NCI-H526 treated with DMSO at 0.1 percent for 48 hours (cell line): ENCODE measurements at places on chromosomes 5 and 9.

DNA sequence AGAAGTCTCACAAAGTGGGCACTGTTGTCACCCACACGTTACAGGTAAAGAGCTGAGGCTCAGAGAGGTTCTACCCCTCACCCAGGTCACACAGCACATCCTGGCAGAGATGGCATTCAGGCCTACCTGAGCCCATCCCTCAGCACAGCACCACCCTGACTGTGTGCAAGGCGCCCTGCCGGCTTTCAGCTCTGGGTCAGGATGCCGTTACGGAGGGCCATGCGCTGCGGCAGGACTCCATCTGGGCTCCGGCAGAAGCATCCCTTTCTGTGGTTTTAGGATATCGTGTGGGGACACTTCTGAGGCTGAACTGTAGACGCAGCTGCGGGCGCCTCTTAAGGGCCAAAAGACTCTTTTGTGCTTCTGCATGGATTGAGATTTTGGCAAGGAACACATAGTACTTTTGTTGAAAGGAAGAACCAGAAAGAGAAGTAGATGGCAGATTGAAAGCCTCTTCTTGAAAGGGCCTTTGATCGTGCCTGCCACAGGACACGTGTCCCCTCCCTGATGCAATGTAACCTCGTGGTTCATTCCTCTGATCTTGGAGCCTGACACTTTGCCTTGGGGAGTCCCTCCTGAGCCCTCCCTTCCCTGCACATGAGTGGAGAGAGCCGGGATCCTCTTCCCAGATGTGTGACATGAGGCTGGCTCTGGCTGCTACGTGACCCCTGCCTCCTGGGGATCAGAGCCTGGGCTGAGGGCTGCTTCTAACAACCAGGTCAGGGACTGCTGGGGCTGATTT is 31.3 kb downstream of the USP20 start:
- no peak for DNase-seq

GRCh38 chr5:36214436-36214835 is 27.3 kb downstream of the NADK2 start:
- no peak for DNase-seq

GRCh38 chr9:93302586-93303257 is 118.8 kb downstream of the WNK2 start:
- DNase-seq = peak; percentile 10

- no peak for DNase-seq
Measured at GRCh38 chr9:76151267-76151666, 243.0 kb downstream of the RFK start.

GRCh38 chr5:173320259-173320658 is 8.0 kb downstream of the STC2 start:
- DNase-seq = no peak

- DNase-seq = no peak
Measured at GRCh38 chr5:54663866-54664265, 146.3 kb downstream of the SNX18 start.

DNA sequence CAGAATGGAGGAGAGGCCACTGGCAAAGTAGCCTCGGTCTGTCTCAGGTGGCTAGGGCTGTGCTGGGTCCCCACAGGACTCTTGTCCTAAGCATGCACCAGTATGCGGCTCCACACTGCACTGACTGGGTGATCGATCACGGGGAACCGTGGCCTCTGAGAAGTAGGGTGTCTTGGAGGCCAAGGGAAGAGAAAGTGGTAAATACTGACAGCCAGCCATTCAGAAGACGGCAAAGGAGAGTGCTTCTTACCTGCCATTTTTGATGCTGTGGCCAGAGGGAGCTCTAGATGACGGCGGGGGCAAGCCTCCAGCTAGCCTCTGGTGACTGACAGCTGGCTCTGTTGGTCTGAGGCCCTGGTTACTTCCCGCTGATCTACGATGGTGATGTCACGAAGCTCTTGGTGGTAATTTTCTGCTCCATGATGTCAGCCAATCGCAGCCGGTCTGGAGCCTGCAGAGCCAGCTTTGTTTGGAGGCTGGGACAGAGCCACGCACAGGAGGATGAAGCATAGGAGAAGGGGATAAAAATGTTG is 40.4 kb upstream of the GADD45G start:
- DNase-seq = no peak

GRCh38 chr5:88380332-88380731 is 111.7 kb upstream of the TMEM161B start:
- no peak for DNase-seq

GRCh38 chr9:73176450-73176875 is 24.8 kb downstream of the ANXA1 start:
- DNase-seq = no peak

GRCh38 chr9:85909390-85909789 is 31.6 kb upstream of the NAA35 start:
- no peak for DNase-seq

DNA sequence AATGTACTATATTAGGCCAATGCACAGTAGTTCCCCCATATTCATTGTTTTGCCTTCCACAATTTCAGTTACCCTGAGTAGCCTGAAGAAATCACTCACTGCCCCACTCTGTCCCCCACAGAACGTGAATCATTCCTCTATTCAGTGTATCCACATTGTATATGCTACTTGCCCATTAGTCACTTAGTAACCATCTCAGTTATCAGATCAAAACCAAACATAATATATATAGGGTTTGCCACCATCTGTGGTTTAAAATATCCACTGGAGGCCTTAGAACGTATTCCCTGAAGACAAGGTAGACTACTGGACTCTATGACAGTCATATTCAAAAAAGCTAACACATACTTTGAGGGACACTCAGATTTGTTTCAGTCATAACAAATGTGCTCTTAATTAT is 465.7 kb upstream of the RGMB start:
- no peak for DNase-seq

- DNase-seq = no peak
Measured at GRCh38 chr5:111997308-111997707, 240.3 kb upstream of the NREP start.

DNA sequence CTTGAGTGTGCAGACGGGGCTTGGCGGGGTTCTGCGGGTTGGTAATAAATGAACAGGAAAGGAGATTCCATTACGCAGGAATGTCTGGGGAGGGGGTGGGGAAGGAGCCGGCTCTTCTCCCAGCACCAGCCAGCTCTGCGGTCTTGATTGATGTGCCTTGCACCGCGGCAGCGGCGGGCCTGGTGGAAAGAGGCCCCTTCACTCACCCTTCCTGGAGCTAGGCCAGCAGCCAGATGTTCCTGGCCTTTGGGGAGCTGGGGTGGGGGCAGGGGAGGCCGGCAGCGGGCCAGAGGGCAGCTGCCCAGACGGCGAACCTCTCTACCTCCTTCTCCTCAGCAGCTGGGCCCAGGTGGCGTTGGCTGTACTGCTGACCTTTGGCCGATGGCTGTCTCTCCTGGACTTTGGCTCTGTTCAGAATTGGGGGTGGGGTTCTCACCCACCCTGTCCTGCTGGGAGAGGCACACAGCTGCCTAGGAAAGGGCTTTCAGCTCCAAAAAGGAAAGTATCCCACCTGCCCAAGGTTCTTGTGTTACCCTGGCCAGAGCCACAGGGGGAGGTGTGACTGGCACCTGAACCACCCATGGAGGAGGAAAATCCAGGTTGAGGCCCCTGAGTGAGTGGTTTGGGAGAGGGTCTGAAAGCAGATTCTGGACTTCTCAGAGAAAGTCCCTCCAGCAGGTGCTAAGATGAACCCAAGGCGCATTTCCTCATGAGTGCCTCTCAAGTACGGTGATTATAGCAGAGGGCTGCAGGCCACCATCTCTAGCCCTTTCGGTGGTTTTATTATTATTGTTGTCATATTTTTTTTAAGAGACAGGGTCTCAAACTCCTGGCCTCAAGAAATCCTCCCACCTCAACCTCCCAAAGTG is 58.0 kb upstream of the SYNPO start:
- DNase-seq = no peak

DNA sequence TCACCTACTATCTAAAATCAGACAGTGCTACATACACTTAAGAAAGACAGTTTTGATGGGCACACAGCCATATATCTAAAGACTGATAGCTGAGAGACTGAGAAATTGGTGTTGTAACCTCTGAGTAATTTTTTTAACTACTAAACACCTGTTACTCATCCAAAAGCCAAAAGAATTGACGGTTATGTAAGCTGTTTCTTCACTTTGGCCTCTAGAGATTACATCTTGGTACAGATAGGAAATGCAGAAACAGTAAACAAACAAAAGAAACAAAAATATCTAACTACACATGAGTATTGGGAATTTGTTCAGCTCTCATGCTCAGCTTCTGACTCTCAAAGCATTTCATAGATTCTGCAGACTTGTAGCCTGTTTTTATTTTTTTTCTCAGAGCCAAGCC is 152.1 kb upstream of the GAS1 start:
- no peak for DNase-seq

DNA sequence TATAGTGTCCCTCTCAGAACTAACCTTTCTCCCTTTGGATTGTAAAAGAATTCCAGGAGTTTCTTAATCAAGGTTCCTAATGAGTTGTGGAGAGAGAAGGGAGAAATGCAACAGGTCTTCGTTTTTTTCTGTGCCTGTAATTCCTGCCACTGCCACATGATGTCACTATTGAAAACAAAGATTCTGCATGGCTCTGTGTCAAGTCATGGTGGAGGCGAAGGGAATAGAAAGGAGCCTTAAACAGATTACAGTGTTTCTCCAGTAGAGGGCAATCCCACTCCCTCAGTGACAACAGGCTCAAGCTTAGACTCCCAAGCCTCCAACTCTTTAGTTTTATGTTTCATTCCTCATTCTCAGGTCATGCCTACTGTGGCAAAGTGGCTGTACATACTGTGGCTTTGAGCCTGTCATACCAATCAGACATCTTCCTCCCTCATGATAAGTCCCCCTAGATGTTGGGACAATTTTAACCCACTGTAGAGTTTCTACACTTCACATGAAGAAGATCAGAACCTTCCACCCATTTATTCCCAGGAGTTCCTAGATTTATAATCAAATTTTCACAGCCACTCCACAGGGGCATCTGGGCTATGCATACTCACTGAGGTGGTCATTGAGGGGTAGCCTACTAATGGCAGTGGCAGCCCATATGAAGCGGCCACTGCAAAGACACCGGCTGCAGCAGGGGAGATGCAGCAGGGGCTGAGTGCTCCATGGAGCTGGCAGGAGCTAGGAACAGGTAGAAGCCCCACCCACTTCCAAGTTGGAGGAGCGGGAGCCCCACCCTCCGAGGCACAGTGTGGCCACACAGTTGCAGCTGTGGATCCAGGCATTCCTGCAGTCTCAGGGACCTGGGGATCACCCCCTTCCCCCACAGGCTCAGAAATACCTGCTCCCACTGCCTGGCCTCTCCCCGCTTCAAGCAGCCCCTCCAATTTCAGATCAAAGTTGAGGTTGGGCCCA is 97.4 kb upstream of the TRIM32 start:
- peak; percentile 31 for DNase-seq

DNA sequence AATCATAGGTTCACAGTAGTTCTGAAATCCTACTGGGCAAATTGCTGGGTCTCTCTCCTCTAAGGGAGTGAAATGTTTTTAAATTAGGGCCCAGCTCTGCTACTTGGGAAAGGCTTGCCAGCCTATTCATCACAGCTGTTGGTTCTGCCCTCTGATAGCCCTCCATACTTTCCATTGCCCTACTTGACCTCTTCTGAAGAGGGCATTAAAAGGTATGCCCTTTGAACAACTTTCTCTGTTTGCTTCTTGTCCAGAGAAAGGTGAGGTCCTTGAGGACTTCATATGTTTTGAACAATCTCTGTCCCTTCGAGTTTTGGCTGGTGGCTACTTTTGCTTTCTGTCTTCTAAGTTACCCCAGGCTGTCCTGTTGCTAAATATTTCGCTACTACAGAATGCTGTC is 62.3 kb upstream of the JAK2 start:
- no peak for DNase-seq

DNA sequence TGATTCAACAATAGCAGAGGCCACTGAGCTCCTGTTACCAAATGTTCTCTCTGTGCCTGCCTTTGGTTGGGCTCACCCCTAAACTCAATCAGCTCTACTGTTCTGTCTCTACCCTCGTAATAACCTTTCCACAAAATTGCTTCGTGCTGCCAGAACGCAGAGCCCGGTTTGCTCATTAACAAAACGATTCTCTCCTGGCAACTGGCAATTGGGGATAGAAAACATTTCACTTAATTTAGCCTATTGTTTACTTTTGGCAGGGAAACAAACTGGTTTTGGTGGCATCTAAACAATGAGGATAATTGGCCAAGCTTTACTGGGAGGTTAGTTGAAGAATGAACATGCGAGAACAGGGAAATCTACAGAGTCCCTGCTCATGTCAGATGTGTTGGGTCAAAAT is 56.6 kb downstream of the SLC28A3 start:
- DNase-seq = no peak

- no peak for DNase-seq
Measured at GRCh38 chr5:33795496-33795895, 96.3 kb downstream of the ADAMTS12 start.

- no peak for DNase-seq
Measured at GRCh38 chr5:114952876-114953275, 216.8 kb downstream of the TRIM36 start.

- DNase-seq = no peak
Measured at GRCh38 chr9:130971294-130971849, 32.3 kb upstream of the FIBCD1 start.

GRCh38 chr5:126253406-126253805 is 169.8 kb upstream of the GRAMD2B start:
- DNase-seq = no peak

- no peak for DNase-seq
Measured at GRCh38 chr5:20648981-20649380, 661.0 kb upstream of the CDH18 start.

DNA sequence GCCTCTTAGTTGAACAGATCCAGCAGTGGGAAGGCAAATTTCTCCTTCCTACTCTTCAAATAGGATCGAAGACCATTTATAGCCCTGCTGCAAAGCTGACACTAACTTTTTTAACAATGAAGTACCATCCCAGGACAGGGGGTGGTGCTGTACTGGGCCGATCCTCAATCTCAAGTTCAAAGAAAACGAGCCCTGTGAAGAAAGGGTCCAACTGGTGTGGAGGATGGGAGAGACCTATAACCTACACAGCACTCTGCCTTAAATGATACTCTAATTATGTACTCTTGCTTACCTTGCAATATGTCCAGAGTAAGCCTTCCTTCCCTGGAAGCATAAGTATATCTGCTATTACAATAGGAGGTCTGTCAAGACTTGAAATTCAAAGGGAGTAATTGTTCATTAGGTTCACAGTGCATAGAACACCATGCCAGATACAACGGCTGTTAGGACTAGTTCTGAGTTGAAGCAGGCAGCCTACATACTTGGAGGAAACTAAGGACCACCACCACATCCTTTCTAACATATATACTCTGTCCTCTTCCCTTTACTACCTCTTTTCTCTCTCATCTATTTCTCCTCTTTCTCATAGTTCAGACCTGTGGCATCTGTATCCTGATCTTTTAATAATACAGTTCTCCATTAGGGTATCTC is 6.2 kb downstream of the ETF1 start:
- no peak for DNase-seq

DNA sequence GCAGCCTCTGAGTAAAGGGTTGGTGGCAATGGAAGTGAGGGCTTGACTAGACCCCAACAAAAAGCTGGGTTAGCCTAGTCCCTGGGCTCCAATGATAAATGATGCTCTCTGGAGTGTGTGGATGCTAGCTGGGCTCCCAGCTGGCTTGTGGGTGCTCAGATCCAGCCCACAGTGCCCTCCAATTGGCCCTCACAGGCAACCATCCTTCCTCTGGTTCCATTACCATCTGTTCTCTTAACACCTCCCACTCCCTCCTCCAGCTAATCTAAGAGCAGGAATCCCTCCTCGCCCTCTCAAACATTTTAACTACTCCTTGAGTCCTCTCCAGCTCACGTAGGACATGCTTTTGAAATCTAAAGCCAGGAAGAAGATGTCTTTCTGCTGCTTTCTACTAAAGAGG is 25.2 kb upstream of the FRMD3 start:
- DNase-seq = no peak
